Activated T-cell treated with anti-CD3 and anti-CD28 coated beads, Interleukin-2, amount 50 U/mL, for 72 hours (primary cell): ENCODE measurements at places on chromosomes 5 and 9. TPM values are rescaled to one million over a fixed set of nuclear protein-coding genes. Genes with fewer than 3 reads are reported as not detected.

DNA sequence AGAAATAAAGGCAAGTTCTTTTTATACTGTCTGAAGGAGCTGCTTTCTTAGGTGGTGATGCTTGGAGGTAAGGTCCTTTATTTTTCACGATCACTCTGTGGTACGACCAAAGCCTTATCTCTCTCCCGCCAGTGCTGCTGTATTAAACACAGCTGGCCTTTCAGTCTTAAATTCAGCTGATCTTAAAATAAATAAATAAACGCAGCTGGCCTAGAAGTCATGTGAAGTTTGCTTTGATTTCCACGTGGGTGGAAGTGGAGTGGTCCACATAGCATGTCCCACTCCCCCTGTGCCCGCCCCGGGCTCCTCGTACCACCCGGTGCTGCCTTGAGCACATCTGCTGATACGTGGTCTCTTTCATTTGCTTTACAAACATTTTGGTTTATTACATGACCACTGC is 260.4 kb downstream of the FANCC start:
- DNase-seq = no peak

ZNF366 gene
- not detected for total RNA-seq

DNA sequence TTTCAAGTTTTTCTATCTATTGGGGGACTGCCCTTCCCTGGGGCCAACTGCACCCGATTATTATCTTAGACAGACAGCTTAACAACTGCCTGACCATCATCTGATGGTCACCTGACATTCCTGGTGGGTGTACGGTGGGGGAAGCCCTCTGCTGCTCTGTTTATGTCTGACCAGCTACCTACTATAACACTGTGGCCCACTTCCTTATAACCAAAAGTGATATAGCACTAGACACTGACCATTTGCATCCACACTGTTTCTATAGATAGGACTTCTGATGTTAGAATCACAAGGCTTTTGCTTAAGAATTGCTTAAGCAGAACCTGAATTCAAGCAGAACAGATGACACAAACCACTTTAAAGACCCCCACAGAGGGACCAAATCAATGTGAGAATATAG is 110.5 kb upstream of the RAI14 start:
- DNase-seq = no peak

GRCh38 chr5:151047814-151048425 is 27.5 kb downstream of the GPX3 start:
- DNase-seq = no peak

DNA sequence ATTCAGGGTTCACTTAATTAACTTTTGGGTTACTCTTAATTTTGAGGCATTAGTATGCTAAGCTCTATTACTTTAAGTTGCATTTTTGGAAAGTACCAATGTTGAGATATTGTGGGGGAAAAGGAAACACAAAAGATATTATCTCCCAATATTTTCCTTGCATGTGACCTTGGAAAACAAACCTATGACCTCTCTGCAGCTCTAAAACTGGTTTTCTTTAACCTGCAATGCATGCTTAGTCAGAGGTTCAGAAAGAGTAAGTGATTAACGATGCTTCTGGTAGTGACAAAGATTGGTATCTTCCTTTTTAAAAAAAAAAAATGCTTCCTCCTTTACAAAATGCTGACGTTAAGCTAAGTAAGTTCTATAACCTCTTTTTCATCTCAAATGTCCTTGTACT is 44.9 kb upstream of the CDH18 start:
- no peak for DNase-seq

PCDHA9 gene
- total RNA-seq = not detected

ARL14EPL gene
- total RNA-seq = not detected

DNA sequence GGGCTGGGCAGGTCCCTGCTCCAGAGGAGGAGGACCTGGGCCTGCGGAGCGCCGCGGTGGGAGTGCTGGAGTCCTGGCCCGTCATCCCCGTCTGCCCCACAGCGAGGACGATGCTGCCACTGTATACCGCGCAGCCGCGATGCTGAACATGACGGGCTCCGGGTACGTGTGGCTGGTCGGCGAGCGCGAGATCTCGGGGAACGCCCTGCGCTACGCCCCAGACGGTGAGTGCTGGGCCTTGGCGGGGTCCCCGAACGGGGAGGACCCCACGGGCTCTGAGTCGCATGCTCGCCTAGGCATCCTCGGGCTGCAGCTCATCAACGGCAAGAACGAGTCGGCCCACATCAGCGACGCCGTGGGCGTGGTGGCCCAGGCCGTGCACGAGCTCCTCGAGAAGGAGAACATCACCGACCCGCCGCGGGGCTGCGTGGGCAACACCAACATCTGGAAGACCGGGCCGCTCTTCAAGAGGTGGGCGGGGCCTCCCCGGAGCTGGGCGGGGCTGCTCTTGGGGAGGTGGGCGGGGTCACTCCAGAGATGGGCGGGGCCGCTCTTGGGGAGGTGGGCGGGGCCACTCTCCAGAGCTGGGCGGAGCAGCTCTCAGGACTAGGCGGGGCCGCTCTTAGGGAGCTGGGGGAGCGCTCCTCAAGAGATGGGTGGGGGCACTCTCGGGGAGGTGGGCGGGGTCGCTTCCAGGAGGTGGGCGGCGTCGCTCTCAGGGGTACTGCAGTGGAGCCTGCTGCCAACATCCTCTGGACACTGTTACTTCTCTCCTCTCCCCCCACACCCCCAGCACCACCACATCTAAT is 13.1 kb downstream of the LRRC26 start:
- peak; percentile 72 for DNase-seq

SPINK7 gene
- not detected for total RNA-seq

GRCh38 chr5:96997265-96997859 is 61.5 kb downstream of the LNPEP start:
- peak; percentile 8 for DNase-seq

DNA sequence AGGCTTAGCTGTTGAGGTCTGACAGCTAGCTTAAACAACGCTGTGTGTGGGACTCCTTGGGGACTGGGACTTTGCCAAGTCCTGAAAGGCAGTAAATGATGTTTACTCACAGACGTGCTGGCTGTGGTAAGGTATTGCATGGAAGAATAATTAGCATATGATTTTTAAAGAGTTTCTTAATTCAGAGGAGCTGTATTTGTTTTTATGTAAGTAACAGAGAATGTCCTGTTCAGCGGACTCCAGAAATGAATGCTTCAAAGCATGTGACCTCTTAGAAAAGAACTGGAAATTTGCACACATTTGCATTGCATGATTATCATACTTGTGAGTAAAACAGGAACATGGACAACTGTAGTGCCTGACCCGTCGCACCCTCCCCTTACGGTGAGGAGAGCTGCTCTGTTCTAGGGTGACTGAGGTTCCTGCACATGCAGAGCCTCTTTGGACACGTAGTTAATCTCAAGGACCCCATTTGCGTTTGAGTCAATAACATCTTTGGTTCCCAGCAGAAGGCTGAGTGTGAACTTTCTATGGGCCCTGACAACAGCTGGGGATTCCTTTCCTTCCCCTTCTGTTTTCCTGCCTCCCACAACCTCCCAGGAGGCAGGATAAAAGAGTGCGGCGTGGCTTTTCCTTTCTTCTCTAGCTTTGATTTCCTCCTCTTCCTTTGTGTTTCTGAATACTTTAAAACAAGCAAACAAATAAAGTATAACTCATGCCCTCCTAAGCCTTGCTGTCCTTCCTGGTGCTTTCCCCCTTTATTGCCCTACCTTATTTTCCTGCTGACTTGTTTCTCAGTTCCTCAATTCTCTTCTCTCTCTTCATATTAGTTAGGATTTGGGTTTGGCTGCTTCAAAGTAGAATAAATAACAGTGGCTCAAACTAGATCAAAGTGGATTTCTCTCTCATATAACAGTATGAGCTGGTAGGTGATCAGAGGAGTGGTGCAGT is 157.2 kb upstream of the CD180 start:
- no peak for DNase-seq

DNA sequence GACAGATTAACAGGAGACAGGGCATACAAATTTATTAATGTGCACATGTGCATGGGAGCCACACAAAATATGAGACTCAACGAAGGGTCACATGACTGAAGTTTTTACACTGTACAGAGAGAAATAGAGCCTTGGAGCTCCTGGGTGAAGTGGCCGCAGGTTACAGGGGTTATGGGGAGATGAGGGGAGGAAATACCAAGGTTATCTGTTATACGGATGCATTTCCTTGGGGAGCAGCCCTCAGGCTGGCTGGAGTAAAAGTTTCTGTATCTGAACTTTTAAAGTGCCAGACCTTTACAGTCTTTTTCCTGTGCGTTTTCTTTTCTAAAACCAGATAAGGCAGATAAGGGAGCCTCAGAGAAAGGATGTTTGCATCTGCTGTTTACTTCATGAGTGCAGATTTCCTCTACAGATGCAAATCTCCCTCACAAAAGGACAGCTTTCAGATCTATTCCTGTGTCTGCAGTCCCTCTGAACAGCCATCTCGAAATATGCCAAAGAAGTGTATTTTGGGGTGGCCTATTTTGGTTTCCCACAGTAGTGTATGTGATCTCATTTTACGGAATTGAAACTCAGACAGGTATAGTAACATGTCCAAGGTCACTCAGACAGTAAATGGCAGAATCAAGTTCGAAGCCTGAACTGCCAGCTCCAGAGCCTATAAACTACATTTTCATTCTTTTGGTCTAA is 139.3 kb upstream of the FBXL17 start:
- DNase-seq = no peak

GPRIN1 gene
- 1.4 TPM for total RNA-seq

DNA sequence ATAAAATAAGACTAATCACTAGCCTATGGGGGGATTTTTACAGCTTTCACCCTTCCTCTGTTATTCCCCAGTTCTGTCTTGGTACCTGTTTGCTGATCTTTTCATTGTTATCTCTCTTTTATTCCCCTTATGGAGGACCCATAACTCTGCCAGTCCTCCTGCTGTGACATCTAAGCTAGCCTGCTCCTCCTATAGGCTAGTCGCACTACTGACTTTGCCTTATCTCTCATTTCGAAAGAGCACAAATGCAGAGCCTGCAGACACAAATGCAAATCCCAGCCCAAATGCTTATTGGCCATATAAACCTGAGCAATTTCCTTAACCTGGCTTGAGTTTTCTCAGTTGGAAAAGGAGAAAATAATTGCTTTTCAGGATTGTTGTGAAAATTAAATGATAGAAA is 59.1 kb upstream of the CAMK4 start:
- DNase-seq = no peak

- DNase-seq = peak; percentile 39
Observed at GRCh38 chr5:140344683-140345423, 1.6 kb downstream of the HBEGF start.

PSAT1 gene
- 242 TPM for total RNA-seq

RASGRF2 gene
- 20.5 TPM for total RNA-seq

DNA sequence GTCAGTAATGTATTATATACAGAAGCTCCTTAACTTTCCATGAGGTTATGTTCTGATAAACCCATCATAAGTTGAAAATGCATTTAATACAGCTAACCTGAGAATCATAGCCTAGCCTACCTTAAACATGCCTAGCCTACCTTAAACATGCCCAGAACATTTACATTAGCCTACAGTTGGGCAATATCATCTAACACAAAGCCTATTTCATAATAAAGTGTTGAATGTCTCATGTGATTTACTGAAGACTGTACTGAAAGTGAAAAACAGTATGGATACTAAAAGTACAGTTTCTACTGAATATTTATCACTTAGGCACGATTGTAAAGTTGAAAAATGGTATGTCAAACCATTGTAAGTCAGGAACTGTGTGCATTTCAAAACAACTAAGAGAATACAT is 1.6 kb downstream of the GM2A start:
- no peak for DNase-seq

ADAMTS6 gene
- 1.6 TPM for total RNA-seq

- no peak for DNase-seq
Observed at GRCh38 chr5:139700711-139701055, 52.5 kb downstream of the CXXC5 start.

CER1 gene
- not detected for total RNA-seq

GRCh38 chr5:125408448-125409233 is 662.2 kb upstream of the ZNF608 start:
- no peak for DNase-seq
